ENCODE measurements at places on chromosomes 7 and 10.
A peak's percentile ranks its signal among the peaks of the same experiment; 100 is the strongest.

DNA sequence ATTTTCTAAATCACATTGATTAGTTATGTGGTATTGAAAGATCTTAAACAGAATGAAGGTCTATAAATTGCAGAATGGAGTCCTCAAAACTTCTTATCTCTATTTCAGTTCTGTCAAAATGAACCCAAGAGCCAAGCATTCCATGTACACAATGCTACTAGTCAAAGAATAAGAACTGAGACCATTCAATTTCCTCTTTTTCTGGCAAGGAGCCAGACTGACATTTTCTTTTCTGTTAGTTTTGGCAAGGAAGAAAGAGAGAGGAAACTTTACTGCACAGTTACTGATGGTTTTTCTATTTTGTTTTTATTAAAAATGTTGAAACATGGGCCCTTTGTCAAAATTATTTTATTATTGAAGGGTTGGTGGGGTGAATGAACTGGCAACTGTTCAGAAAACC lies 181.8 kb upstream of the FERD3L start:
- peak; percentile 58 for DNase-seq

DNA sequence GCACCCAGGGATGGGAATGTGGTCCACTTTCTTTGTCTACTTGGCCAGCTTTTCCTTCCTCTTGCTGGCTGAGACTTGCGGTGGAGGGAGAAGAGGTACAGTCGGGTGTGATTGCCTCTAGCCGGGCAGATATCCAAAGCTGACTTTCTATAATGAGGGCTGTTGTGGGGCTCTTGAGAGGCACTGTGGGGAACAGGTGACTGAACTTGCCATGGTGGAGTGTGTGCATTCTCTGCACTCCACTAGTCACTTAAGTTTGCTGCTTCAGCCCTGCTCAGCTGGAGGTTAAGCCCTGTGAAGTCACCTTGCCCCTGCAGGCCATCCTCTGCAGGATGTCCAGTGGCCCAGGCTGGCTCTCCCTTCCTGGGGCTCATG lies 116.6 kb downstream of the AOAH start:
- no peak for DNase-seq

DNA sequence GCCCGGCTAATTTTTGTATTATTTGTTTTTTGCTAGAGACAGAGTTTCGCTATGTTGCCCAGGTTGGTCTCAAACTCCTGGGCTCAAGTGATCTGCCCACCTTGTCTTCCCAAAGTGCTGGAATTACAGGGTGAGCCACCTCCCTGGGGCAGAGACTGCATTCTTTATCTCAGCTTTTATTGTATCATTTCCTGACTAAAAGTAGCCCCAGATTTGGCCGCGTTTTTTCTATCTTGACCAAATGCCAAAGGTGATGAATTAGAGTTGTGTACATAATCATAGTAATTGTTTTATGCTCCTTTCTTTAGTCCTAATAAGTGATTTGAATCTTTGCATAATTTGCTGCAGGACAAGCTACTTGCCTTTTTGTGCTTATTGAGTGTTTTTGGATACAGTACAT lies 3.1 kb upstream of the SMNDC1 start:
- no peak for DNase-seq

DNA sequence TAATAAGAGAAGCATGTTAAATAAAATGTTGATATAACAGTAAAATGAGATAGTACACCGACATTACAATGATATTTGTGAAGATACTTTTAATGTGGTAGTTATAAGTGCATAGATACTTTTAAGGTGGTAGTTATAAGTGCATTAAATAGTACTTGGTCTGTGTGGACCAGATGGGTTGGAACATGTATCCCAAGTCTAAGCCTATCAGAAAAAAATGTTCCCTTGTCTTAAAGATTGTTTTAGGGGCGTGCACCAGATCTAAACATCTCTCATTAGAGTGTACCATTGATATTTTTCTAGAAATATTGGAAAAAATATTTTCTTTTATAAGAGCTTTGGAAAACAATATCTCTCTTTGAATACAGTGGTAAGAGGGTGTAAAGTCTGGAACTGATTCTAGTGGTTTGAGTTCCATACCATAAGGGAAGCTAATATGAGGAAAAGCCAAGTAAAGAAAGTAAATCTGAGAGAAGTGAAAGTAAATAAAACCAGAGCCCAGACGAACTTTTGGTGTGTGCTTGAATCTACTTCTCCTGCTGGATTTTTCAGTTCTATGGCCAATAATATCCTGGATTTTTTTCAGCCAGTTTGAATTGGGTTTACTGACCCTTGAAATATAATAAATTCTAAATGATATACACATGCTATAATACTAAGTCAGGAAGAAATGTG lies 175.3 kb downstream of the MBL2 start:
- DNase-seq, result peak; percentile 15

DNA sequence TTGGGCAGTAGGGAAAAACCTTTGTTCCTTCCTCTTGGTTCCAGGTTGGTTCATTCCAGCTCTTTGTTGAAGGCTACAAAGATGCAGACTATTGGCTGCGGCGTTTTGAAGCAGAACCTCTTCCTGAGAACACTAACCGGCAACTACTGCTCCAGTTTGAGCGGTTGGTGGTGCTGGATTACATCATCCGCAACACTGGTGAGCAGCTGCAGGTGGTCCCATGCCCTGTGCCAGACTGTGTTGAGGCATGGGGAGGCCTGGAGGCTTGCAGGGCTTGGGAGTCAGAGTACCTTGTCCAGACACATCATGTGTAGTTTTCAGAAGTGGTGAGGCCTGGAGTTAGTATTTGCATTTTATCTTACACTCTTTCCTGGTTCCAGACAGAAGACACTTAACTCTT lies 16.3 kb downstream of the PI4K2A start:
- DNase-seq, result no peak

Data from fibroblast of skin of back (primary cell).